Bronchial epithelial cell (primary cell): ENCODE measurements at places on chromosomes 7 and 10. TPM values are rescaled to one million over a fixed set of nuclear protein-coding genes. Genes with fewer than 3 reads are reported as not detected.

DNA sequence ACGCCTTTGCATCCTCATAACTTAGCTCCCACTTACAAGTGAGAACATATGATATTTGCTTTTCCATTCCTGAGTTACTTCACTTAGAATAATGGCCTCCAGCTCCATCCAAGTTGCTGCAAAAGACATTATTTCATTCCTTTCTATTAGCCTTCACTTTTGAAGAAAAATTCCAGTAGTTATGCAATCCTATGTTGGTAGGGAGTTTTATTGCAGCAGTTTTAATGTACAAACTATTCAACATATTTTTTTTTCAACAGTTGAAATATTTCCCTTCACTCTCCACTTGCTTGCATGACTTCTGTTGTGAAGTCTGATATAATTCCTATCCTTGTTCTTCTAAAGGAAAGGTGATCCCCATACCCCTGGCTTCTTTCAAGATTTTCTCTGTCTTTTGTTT lies 27.3 kb upstream of the ARHGAP22 start:
- no peak for DNase-seq

DNA sequence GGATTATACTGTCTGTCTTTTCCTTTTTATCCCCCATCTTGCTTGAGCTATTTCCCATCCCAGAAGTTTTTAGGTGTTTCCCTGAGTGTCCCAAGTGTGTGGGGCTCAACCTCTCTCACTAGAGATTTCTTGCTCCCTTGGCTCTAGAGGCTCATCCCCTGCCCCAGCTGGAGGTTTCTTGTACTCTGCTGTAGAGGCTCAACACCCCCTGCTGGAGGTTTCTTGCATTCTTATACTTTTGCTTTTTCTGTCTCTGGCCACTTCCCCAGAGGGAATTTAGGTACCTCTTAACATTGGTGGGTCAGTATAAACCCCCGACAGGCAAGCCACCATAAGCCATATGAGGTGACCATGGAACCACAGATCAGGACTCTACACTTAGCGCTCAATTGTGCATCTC lies 114.2 kb upstream of the FAM3C start:
- DNase-seq, result no peak

- DNase-seq, result no peak
Measured at GRCh38 chr7:157687845-157688532, 351.2 kb downstream of the DNAJB6 start.

GRCh38 chr10:45040921-45041542 lies 40.3 kb downstream of the ZNF22 start:
- peak; percentile 53 for DNase-seq

Gene PIP
- not detected in 2 replicates for total RNA-seq

- DNase-seq, result peak; percentile 66
Measured at GRCh38 chr10:2202401-2202800, 465.1 kb upstream of the ADARB2 start.

GRCh38 chr7:44108768-44109750 lies 4.9 kb downstream of the AEBP1 start:
- DNase-seq, result no peak

GRCh38 chr7:106143711-106144337 lies 31.7 kb upstream of the SYPL1 start:
- DNase-seq, result no peak

Gene CLDN4
- total RNA-seq, result 55.5 and 126 TPM in 2 replicates

- DNase-seq, result no peak
Measured at GRCh38 chr7:142438923-142439515, 181.2 kb upstream of the PRSS58 start.

DNA sequence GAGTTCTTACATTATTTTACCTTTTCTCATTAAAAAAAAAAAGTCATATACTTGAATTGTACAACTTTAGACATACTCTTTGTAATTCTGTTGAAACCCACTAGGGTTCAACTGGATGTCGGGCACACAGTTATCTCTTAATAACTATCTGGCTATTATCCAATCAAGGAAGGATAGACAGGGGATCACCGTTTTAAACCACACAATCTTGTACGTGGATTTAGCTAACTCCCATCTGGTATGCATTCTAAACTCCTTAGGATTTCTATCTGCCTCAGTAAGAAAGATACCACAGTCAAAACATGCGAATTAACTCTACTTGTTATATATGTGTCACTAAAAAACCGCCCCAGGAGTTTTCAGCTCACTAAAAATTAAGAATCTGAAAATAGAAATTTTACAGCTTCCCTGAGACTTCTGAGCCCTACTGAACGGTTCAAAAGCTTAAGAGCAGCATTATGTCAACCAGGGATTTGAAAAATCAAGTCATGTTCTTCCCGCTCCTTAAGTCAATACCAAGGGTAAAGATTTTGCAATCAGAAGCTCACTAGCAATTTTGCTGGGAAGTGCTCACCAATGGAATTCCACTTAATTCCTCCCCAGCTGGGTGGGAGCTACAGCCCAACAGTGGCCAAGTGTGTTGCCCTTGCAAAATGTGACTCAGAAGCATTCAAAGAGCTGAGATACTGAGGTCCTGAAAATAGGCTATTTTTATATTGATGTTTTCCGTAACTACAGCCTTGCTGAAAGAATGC lies 267.0 kb downstream of the FRMD4A start:
- no peak for DNase-seq

DNA sequence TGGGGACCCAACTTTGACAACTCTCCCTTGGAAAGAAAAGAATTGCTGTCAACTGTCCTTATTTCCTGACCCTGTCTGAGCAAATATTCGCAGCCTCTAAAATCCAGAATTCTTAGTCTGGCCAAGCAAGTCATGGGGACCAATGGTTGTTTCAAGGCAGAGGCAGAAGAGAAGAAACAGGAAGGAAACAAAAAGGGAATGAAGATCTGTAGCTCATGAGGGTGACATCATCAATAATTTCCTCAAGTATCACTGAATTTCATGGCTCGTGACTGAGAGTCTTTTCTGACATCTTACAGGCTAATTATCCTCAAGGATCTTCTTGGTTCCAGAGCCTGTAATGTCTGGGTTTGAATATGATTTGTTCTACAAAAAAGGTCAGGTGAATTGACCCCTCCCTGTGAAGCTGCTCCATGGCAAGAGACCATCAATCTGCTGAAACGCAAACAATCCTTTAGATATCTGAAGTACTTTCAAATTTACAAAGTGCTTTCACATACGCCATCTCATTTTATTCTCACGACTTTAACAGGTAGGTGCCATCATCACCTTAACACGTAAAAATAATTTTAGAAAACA lies 5.8 kb downstream of the CDK6 start:
- DNase-seq, result no peak

DNA sequence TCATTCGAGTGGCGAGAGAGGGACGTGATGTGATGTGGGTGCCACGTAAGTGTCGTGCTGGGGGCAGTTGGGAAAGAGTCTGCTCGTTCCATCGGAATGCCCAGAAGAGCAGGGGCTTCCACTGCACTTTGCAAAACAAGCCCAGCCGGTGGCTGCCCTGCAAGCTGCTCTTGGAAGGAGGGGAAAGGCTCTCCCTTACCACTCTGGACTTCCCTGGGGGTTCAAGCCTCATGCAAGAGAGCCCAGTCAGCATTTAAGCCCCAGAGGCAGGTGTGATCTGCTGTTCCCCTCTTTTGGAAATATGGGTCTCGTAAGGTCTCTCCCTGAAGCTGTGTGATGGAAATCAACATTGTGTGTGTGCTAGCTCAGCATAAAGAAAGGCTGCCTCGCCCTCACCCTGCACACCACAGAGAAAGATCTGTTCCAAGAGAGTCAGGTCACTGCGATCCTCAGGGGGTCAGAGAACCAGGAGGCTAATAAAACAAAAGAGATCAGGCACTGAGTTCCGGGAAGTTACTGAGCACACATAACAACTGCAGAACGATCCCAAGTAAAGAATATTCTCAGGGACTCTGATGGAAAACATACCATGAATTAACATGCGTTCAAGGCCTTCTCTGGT lies 212.5 kb downstream of the ADAM12 start:
- DNase-seq, result no peak

GRCh38 chr10:47078393-47079203 lies 167.4 kb downstream of the PTPN20 start:
- DNase-seq, result no peak
